Mesenteric fat pad (tissue), 1 donor: ENCODE measurements at places on chromosomes 1 and 21.

DNA sequence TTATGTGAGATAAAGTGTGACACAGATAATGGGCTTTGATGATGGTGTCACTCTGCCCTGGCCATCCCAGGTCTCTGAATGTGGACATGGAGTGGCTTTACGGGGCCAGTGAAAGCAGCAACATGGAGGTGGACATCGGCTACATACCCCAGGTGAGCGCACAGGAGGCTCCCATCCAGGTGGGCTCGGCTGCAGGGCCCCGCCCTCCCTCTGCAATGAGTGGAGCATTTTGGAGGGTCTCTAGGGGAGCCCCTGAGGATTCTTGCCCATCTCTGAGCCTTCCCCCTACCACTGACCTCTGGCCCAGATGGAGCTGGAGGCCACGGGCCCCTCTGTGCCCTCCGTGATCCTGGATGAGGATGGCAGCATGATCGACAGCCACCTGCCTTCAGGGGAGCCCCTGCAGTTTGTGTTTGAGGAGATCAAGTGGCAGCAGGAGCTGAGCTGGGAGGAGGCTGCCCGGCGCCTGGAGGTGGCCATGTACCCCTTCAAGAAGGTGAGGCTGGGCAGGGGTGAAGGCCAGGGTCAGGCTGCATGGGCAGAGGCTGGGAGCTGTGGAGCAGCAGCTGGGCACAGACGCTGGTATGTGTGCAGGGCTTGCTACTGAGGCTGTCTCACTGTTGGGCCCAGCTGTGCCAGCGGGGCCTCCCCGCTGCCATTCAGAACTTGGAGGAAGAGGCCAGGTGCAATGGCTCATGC is 8.2 kb upstream of the MTFR1L start:
- DNase-seq = no peak

DNA sequence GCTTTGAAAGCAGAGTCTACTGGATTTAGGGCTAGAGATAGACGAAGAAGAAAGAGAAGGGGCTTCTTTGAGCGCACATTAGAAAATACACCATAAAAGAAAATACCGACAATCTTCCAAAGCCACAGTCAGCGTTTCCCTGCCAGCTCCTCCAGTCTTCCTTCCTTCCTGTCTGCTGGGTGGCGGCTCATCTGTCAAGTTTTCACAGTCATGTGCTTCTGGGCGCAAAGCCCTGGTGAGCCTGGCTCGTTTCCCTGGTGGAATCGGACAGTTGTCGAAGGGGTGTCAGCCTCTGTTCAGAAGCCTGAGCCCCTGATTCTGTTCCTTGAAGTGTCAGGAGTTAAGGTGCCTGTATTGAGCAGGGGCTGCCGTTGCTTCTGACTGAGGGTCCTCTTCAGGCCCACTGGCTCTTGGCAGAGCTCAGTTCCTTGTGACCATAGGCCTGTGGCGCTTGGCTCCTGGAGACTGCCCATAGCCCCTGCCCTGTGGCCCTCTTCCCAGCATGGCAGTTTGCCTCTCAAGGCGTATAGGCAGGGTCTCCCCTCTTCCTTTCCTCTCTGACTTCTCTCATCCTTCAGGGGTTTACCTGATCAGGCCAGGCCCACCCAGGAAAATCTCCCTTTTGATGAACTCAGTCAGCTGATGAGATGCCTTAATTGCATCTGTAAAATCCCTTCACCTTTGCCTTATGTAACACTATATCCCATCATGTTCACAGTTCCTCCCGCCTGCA is 58.6 kb downstream of the ADARB1 start:
- DNase-seq = no peak

DNA sequence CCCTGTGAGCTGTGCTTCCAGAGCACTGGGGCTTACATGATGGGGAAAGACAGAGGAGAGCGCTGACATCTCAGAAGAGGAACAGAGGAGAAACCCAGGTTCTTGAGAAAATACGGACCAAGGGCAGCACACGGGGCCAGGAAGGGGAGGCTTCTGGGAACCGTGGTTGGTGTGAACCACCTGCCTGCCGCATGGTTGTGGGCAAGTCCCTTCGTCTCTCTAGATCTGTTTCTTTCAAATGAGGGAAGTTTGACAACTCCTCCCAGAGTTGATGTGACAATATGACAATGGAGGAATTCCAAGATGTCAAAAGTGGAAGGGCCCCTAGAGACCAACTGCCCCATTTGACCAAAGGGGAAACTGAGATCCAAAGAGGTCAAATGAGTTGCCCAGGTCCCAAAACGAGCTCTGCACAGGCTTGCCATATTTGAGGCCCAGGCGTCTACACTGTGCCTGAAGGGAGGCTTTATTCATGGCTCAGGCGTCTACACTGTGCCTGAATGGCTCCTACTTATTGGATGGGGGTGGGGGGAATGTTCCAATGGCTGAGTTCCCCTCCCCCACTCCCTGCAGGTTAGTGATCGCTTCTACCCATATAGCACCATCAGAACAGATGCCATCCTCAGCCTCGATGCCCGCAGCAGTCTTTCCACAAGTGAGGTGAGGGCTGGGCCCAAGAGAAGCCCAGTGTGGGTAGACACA is 11.2 kb downstream of the EXTL1 start:
- DNase-seq = no peak

DNA sequence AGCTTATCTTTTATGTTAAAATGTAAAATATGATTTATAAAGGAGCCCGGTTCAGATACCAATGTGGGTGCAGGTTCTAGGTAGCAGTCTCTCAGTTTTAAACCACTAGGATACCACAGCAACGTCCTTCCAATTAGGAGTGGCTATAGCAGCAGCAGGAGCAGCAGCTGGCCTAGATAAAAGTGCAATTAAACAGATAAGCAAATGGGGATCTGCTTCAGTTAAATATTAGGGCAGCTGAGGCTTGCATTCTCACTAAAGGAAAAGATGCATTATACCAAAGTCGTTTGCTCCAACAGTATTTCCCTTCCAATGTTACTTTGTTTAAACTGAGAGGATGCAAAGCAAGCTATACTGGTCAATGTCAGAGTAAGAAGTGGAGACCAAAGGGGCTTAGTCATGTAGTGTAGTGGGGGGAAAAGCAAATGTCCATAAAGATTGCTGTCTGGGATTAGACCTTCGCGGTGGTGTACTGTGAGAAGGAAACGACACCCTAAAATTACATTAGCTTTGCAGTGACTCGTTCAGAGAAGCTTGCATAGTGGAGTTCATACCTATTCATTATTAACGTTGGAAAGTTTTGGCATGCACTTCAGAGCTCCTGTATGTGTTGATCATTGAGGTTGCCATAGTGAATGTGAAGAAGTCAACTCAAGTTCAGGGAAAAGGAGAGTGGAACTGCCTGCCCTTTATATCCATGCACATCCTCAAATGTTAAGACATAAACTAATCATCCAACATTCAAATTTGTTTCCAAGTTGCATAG is 272.2 kb downstream of the VAV3 start:
- DNase-seq = no peak

- DNase-seq = no peak
Observed at GRCh38 chr1:79825551-79825950, 819.0 kb upstream of the ADGRL4 start.

DNA sequence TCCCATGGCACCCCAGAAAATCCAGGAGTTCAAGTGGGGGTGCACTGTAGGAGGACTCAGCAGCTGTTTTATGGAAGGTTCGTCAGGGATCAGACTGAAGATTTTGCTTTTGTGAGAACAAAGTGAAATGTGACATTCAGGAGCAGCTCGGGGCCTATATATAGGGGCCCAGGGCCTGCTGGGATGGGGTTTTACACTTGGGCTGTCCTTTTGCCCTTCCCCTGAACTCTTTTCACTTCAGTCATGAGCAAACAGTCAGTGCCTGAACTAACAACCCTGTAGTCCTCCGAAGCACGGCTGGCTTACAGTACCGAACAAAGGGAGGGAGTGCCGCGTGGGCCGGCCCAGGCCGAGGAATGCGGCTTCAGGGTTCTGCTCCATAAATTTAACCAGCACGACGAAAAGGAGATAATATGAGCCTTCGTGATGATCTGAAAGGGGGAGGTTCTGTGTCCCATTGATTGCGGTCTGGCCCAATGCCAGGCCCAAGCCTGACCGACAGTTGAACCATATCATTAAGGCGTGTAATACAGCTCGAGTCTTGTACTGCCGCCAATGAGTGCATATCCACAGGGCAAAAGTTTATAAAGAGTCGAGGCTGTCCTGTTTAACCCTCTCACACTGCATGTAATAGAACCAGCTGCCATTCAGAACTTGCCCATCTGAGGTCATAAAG is 139.9 kb downstream of the DHRS3 start:
- DNase-seq = peak; percentile 93

DNA sequence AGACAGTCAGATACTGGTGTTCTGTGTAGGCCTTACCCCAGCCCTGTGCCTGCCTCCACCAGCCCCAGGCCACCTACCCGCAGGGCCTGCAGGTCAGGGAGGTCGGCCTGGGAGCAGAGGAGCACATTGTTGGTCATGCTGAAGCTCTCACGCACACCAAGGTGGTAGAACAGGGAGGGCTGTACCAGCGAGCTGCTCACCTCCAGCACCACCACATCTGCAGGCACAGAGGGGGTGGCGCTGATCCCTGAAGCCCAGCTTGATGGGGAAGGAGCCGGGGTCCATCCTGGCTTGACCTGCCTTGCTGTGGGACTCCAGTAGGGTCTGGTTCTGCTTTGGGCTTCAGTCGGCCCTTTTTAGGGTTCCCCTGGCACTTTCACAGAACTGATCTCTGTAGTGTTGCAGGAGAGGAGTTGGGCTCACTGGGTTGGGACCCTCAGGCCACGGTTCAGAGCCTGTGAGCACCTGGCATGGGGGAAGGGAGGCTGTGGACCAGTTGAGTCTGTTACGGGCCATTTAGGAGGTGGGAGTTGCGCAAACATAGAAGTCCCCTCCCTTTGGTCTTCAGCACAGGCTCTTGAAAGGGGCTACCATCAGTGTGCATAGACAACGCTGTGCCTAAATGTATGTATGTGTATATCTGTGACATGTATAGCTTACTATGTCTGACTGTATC is 1.9 kb downstream of the MAP3K6 start:
- no peak for DNase-seq

DNA sequence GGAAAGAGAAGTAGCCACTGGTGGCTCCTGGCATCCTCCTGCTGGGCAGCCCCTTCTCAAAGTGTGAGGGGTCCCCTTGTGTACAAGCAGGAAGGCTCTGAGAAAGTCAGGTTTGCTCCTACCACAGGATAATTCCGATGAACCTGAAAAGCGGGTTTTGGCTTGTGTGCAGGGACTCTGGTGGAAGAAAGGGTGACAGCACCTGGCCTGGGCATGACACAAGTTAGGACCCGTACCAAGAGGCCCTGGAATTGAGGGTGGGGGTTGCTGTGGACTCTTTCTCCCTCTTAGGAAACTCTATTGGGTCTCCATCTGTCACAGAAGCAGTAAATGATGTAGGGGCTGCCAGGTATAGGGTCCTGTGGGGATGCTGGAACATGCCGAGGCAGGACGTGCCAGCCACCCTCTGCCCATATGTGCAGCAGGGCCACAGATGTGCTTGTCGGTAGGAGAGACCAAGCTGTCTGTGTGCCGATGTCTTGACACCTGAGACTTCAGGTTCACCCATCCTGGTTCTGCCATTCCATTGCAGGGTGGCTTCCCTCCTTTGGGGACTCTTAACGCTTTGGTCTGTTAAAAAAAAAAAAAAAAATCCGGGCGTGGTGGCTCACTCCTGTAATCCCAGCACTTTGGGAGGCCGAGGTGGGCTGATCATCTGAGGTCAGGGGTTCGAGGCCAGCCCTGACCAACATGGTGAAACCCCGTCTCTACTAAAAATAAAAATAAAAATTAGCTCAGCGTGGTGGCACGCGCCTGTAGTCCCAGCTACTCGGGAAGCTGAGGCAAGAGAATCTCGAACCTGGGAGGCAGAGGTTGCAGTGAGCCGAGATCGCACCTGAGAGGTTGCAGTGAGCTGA is 9.8 kb downstream of the C1orf35 start:
- no peak for DNase-seq

DNA sequence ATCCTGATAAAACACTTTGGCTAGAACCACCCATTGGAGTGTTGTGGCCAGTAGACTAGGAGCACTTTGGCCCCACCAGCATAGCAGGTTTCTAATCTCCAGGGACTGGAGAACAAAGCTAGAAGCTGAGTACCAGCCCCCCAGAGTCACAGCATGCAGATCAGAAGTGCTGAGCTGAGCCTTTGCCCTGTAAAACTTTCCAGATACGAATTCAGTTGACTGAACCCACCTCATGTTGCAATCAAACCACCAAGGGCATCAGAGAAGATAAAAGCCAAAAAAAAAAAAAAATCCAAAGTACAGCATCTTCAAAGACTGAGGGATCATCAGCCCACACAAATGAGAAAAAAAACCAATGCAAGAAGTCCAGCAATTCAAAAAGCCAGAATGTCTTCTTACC is 8.7 kb upstream of the CD53 start:
- DNase-seq = no peak

GRCh38 chr1:99228153-99228552 is 36.1 kb upstream of the PLPPR4 start:
- no peak for DNase-seq

- DNase-seq = no peak
Observed at GRCh38 chr1:54859700-54860391, 27.1 kb downstream of the DHCR24 start.

DNA sequence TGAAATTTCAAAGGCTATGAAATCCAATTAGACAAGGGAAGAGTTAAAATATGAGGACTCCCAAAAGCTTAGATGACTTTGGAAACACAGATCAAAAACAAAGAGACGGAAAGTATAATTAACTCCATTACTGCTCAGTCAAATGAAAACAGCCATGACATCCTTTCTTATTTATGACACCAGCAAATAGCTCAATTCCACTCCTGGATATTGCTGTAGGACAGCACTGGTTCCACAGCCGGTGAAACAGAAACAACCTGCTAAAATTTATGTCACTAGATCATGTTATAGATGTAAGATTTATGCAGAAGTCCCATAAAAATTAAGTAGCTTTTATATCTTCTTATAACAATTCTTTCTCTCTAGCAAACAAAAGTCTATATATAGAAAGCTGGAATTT is 65.6 kb upstream of the RRP15 start:
- DNase-seq = no peak

DNA sequence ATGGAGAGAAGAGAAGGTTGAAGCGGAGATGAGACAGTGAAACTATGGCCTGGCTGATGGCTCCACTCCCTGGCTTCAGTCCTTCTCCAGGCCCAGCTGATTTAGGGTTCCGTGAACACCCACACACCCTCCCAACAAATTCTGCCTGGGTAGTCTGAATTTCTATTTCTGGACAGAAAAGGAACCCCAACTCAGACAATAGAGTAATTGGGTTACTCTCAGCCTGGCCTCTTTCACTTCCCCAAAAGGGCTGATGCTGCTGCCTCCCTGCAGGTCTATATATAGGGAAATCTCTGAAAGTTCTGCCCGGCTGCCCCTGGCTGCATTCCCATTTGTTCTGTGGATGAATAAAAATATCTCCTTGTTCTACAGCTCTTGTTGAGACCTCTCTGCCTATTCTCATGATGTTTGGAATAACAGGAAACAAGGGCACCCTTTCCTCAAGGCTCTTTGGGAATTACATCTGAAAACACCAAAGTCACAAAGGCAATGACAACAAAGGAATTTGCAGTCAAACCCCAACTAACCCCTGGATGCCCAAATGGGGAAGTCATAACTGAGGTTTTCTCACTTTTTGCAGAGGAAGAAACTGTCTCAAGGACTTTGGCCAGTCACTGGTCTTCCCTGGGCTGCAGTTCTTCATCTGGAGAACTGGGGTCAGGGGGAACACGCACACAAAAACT is 11.4 kb upstream of the ZSCAN20 start:
- no peak for DNase-seq

- no peak for DNase-seq
Observed at GRCh38 chr1:88149686-88150085, 534.4 kb upstream of the PKN2 start.

GRCh38 chr21:35651196-35651595 is 409.1 kb downstream of the SETD4 start:
- DNase-seq = no peak
